ENCODE measurements at places on chromosomes 3 and 15.

DNA sequence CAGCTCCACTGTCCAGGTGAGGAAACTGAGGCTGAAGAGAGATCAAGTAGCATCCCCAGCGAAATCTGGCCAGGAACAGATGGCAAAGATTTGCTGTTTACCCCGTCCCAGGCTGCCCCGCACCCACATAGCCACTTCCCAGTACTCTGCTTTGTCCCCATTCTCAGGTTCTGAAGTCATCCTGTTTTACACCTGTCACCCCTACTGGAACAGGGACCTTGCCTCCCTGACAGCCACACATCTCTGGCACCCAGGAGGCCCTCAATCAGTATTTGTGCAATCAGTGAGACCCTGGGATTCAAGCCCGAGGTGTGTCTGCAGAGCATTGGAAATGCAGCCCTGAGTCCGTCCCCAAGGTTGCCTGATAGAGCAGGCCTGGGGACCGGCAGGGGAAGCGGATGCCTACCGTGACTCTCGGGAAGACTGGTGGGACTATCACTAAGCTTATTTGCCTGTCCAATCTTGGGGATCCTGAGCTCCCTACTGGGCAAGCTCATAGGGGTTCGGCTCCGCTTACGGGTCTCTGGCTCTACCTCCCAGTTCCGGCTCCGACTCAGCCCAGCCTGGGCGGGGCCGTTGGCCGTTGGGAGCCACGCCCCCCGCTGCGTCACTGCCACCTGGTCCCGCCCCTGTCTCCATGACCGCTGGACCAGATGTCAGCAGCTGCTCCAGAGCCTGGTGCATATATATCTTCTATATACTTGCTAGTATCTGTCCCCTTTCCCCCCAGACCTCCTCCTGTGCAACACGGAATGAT, 17.5 kb upstream of the FANCD2 start:
- DNase-seq: peak; percentile 69

- DNase-seq: no peak
These were observed 116.7 kb downstream of the ADAM10 start for GRCh38 chr15:58632789-58633188.

DNA sequence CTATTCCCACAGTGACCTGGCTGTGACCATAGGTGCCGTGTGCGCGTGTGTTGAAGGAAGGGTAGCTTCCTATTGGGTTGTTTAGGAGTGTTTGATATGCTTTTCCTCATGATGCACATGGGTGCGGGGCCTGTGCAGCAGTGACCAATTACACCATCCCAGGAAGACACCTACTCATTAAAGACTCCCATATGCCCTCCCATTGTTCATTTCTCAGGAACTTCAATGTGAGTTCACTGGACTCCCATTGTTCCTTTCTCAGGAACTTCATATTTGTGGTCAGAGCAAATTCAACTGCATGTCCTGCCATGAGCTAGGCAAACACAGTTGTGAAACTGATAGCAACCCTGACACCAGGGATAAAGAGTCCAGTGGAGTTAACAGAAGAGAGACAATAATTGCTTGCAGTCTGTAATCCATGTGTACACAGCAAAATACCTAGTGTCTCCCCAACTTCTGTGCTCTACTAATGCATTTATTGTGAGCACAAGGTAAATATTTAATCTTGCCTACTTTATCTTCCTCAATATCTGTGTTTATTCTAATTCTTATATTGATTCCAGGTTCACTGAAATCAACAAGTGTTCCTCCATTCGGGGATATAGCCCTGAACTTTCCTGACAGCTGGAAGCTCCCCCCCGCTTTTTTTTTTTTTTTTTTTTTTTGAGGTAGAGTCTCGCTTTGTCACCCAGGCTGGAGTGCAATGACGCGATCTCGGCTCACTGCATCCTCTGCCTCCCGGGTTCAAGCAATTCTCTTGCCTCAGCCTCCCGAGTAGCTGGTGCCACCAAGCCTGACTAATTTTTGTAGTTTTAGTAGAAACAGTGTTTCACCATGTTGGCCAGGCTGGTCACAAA, 57.5 kb upstream of the GCNT3 start:
- DNase-seq: no peak

GRCh38 chr3:4532535-4533112, 39.5 kb downstream of the ITPR1 start:
- DNase-seq: no peak

DNA sequence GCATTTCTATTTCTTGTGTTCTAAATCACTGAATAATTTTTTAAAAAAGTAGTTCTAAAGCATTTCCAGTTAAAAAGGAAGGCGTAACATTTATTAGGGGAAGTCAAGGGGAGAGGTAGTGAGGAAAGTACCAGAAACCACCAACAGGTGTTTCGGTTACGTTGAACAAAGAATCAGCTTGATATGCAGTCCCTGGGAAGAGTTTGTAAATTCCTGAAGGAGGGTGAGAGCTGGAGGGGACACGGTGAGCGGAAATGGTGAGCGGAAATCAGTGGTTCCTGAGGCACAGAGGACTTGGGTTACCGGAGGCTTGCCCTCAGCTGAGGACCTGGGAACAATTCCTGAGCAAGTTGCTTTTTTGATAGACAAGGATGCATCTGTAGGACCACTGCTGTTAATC, 17.8 kb downstream of the MAP2K1 start:
- no peak for DNase-seq
